ACHN (cell line): ENCODE measurements at places on chromosomes 1 and 21.

GRCh38 chr1:117860896-117861610 lies 68.4 kb downstream of the GDAP2 start:
- DNase-seq, result no peak

DNA sequence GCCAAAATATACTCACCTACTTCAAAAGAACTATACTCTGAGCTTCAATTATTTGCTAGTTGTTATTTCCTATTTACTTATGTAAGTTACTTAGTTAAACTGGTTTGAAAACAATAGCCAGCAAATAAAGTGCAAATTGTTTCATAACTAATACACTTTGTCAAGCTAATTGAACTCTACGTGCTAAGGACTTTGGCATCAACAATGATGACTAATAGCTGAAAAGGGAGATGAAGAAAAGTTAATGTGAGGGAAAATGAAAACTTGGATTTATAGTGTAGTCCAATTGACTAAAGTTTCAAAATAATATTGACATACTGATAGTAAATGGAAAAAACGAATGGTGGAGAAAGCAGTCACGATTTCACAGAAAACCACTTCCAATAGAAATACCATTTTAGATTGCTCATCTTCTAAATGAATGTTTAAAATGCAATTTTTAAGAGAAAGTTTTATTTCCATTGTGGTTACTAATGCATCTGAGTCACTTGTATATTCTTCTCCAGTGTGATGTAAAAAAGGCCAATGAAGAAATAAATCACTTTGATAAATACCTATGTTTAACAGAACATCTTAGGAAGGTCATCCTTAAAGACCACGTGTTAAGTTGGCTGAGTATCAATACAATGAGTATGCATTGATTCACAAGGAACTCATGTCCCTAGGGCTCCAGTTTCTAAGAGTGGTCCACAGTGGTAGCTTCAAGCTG lies 455.2 kb downstream of the LTN1 start:
- no peak for DNase-seq

GRCh38 chr1:109704173-109704572 lies 7.9 kb upstream of the GSTM5 start:
- DNase-seq, result peak; percentile 43

DNA sequence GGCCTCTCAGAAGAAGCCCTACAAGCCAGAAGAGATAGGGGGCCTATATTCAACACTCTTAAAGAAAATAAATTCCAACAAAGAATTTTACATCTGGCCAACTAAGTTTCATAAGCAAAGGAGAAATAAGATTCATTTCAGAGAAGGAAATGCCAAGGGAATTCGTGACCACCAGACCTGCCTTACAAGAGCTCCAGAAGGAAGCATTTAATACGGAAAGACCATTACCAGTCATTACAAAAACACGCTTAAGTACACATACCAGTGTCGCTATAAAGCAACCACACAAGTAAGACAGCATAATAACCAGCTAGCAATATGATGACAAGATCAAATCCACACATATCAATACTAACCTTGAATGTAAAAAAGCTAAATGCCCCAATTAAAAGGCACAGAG lies 704.9 kb upstream of the CHRM3 start:
- DNase-seq, result no peak

DNA sequence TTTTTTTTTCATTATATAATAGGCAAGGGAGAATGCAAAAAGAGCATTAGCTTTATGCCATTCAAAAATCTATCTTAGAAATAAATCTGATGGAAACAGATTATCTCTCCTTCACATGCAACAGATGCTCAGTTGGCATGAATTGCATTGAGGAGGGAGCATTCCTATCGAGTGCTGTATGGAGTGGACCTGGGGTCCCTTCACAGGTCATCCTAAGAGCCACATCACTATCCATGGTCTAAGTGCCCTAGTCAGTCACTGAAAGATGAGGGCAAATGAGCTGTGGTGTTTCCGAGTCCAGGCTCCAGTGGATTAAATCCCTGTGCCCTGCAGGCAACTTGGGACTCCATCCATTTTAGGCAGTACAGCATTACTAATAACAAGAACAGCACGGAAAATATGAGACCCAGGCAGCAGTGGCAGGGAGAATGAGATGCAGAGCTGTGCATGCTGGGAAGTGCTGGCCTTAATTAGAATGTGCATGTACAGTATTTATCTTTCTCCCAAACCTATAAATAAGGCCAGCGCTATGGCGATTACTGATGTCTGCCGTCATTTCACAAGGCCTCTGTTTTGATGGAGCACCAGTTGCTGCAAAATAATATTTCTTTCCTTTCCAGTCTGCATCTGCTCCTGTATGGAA lies 512.3 kb upstream of the PLXNA2 start:
- no peak for DNase-seq

DNA sequence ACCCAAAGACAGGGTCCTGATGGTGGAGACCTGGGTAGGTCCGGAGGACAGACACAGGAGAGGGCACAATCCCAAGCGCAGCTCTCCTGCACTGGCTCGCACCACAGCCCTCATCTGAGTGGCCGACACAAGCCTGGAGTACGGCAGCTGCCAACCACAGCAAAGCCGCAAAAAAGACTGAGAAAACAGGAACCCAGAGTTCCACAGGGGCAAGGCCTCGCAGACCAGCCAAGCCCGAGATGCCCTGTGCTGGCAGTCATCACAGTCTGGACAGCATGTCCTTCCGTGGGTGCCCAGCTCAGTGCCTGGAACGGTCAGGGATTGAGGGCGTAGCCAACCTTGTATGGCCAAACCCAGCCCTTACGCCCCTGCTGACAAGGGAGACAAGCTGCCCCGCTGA lies 11.4 kb downstream of the ZBTB48 start:
- DNase-seq, result no peak
